ENCODE measurements at places on chromosomes 3 and 15.

- DNase-seq = no peak
- no peaks in the 10 kb centered on the region for H3K36me3 ChIP-seq
- H3K4me1 ChIP-seq = peaks cover 5% of the 10 kb centered on the region
- H3K27ac ChIP-seq = no peak overlapping the region
- no peaks in the 10 kb centered on the region for H3K27me3 ChIP-seq
Measured at GRCh38 chr3:143529018-143529478, 319.2 kb downstream of the SLC9A9 start.

GRCh38 chr3:72306800-72307341 is 521.9 kb upstream of the PROK2 start:
- H3K36me3 ChIP-seq = no peaks in the 10 kb centered on the region
- peaks cover 22% of the 10 kb centered on the region for H3K4me1 ChIP-seq
- H3K4me3 ChIP-seq = no peak overlapping the region

GRCh38 chr3:139430493-139430892 is 41.0 kb upstream of the COPB2 start:
- no peaks in the 10 kb centered on the region for H3K27me3 ChIP-seq
- H3K4me3 ChIP-seq = no peak overlapping the region
- no peak for DNase-seq

- peaks cover 45% of the 10 kb centered on the region for H3K4me1 ChIP-seq
- no peaks in the 10 kb centered on the region for H3K27me3 ChIP-seq
- no peaks in the 10 kb centered on the region for H3K36me3 ChIP-seq
- no peak for DNase-seq
Measured at GRCh38 chr3:47314056-47314764, 31.5 kb downstream of the KLHL18 start.

GRCh38 chr15:81475471-81475870 is 101.5 kb upstream of the TMC3 start:
- no peaks in the 10 kb centered on the region for H3K4me1 ChIP-seq
- H3K27me3 ChIP-seq = no peaks in the 10 kb centered on the region
- no peak for DNase-seq
- no peak overlapping the region for H3K27ac ChIP-seq
